ENCODE measurements at places on chromosomes 6 and 20.

- no peak for DNase-seq
Observed at GRCh38 chr6:111306104-111306888, 176.7 kb downstream of the REV3L start.

GRCh38 chr6:53325785-53326184 is 23.0 kb downstream of the ELOVL5 start:
- DNase-seq: no peak

- no peak for DNase-seq
Observed at GRCh38 chr20:21134883-21135493, 9.1 kb downstream of the KIZ start.

DNA sequence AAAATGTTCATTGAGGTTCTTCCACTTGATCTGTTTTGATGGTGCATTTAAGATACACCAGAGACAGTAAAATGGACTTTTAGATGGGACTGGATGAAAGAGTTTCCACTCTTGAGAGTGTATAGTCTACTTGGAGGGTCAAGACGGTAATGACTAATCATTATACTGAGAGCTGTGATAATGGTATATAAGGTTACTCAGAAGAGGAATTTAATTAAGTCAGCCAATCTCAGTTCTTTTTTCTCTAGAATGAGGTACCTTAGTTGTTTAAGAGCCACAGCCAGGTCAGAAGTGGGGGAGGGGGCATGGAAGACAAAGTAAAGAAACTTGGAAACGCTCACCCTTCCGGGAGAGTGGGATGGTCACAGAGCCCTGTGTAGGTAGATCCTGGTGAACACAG is 123.9 kb downstream of the MAP3K4 start:
- no peak for DNase-seq

GRCh38 chr6:36692220-36692619 is 5.4 kb upstream of the RAB44 start:
- DNase-seq: no peak

- DNase-seq: no peak
Observed at GRCh38 chr20:40991181-40991889, 37.3 kb upstream of the TOP1 start.

DNA sequence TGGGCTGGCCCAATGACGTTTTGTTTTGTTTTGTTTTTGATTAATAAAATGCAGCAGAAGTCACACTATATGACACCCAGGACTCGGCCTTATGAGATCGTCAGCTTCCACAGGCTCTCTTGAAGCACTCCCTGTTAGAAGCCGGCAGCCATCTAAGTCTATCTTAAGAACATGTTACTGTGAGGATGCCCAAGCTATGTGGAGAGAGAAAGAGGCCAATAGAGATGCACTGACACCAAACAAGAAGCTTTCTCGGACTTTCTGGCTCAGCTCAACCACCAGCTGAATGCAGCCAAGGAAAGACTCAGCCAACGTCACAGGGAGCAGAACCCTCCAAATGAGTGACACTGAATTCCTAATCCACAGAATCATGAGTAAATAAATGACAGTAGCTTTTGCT is 14.0 kb downstream of the SGK1 start:
- DNase-seq: no peak

GRCh38 chr6:103675807-103676406 is 1183.8 kb downstream of the HACE1 start:
- no peak for DNase-seq

DNA sequence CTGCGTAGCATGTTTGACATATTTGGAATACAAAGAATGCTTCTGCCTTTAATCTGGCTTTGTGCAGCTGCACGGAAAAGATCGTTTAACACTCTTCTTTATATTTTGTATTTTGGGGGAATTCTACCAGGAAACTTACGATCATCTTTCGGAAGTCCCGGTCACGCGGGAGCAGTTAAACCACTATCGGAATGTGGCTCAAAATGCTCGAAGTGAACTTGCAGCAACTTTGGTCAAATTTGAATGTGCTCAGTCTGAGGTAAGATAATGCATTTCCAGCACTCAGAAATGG is 42.3 kb downstream of the CCDC170 start:
- DNase-seq: no peak

DNA sequence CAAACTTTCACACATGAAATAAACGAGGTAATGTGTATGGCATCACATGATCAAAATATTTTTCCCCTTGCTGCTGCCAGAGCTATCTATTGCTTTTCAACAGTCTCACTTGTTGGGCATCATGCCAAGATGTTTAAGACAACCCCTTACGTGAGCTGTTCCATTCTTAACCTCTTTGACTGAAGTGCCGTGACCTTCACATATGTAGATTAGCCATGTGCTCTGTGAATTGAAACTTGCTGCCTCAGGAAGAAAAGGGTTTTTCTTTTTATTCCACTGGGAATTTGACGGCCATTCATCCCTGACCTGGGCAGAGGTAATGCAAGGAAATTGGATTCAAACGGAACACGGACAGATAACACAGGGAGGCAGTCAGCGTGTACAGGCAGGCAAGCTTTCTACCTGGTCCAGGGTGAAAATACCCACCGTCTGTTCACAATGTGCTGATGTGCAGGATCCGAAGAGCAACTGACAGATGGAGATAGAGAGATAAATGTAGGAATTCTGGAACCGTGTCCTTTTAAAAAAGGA is 14.2 kb downstream of the ARID1B start:
- peak; percentile 36 for DNase-seq

DNA sequence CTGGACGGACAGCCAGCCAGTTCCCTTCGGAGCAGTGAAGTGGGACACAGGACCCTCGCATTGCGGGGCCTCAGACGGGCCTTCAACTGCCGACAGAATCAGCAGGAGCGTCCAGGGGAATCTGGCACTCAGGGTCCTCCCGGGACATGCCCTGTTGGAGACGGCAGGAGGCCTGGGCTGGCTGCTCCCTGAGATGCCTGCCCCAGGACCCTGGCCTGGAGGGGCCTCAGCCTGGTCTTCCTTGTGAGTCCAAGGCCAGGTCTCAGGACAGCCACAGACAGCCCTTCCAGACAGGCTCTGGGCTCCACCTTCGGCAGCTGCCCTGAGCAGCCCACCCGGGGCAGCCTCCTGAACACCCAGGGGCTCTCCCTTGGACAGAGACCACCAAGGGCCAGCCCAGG is 14.6 kb upstream of the HELZ2 start:
- no peak for DNase-seq

DNA sequence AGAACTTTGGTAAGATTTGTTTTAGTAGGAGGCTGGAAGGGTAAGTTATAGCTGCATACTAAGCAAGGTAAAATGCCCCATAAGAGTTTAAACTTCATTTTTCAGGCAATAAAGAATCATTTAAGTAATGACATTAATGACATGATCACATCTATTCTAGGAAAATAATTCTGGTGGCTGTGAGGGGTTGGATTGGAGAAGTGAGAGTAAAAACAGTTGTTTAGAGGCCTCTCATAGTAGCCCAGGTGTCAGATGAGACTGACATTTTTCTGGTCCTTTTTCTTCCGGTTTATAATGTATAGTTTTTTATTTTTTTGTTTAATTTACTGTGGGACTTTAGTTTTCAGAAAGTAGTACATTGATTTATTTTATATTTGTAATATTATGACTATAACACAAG is 40.8 kb downstream of the ITCH start:
- DNase-seq: no peak
